ENCODE measurements at places on chromosomes 3 and 15. TPM values are rescaled to one million over a fixed set of nuclear protein-coding genes. Genes with fewer than 3 reads are reported as not detected.

Gene CTDSPL2
- 76.1 TPM for total RNA-seq

Gene TGFBR2
- 77.8 TPM for total RNA-seq

Gene CIP2A
- 62.4 TPM for total RNA-seq

Gene SLC49A4
- total RNA-seq, result 3.3 TPM

Gene TSC22D2
- total RNA-seq, result 14.8 TPM

Gene MRPL3
- total RNA-seq, result 66.3 TPM

Gene SLC24A5
- total RNA-seq, result not detected

Gene WDR72
- total RNA-seq, result not detected

Gene ARPIN
- not detected for total RNA-seq

Gene CLCN2
- 3.6 TPM for total RNA-seq

Data from activated CD4-positive, alpha-beta T cell treated with anti-CD3 and anti-CD28 coated beads, Interleukin-2, amount 10 ng/mL, durations not matched to agents 7 days and 5 days (primary cell).